Epithelial cell of proximal tubule (primary cell): ENCODE measurements at places on chromosomes 4 and X. TPM values are rescaled to one million over a fixed set of nuclear protein-coding genes. Genes with fewer than 3 reads are reported as not detected.

DNA sequence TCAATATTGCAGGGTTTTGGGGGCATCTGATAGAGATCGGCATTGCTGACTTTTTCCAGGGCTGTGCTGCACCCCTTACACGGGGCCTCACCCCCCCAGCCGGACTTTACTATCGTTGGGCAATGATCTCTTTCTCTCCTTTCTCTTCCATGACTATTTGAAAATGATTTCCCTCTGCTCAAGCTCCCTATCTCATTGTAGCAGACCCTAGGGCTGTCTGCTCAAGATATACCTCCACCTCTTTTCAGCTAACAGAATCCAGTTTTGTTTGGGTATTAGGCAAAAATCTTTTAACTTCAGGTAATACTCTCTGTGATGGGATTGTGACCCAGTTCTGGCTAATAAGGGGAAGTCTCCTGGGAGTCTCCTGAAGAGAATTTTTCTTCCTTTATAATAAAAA lies 43.5 kb upstream of the ATP6AP2 start:
- DNase-seq: no peak

GRCh38 chrX:131741103-131741581 lies 197.3 kb downstream of the OR13H1 start:
- DNase-seq: no peak

DNA sequence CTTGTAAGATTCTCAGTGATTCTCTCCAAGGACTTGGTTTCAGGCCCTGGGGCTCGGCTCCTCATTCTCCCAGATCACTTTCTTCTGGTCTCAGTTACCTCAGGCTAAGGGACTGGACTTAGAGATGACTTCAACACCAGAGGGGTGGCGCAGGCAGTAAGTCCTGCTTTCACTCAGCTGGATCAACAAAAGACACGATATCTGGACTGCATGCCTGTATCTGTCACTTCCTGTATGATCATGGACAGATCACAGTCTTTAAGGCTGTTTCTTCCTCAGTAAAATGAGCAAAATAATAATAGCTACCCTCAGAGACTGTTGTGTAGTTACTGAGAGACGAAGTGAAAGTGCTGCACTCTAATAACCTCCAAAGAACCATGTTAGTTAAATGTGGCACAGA lies 19.5 kb upstream of the CXCR3 start:
- no peak for DNase-seq

The FMR1NB gene
- total RNA-seq: not detected in 2 replicates

The FGF5 gene
- total RNA-seq: 2.3 and 5.8 TPM in 2 replicates

- DNase-seq: no peak
Observed at GRCh38 chr4:183624548-183624947, 34.4 kb downstream of the RWDD4 start.
